ENCODE measurements at places on chromosomes 7 and 10.
A peak's percentile ranks its signal among the peaks of the same experiment; 100 is the strongest.

GRCh38 chr7:27196287-27196767, 3.6 kb downstream of the HOXA13 start:
- peak; percentile 73 for DNase-seq

DNA sequence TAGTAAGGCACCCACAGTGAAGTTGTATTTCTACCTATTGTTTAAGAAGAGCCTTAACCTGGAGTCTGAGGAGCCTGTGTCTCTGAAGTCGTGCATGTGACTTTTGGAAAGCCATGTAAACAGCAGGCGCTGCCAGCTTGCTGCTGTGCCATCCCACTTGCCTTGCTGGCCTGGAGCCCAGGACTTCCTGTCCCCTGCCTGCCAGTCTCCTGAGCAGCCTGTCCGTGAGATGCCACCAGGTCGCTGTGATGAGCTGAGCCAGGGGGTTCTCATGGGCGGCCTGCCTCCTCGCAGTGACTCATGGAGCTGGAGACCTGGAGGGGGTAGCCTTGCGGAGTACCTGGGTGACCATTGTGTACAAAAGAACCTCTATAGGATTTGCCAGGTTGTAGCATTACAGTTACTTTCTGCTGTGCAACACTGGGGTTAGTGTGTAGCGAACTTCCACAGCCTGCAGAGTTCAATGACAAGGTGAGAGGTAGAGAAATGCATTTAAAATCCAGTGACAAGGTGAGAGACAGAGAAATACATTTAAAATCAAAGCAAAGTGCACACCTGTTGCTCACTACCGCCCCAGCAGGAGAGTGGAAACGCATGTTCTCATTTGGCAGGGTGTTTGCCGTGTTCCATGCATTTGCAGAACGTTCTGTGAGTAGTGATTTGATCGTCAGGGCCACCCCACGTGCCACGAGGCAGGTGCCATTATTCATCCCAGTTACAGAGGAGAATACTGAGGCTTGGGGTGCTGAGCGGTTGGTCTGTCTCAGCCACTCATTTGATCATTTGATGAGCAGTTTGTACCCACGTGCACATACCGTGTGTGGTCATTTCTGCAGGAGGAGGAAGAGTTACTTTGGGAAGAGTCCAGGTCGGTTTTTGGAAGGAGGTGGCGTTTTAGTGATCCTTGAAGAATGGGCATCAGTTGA, 36.6 kb upstream of the BHLHA15 start:
- DNase-seq, result no peak

GRCh38 chr10:13439313-13440184, 89.3 kb downstream of the BEND7 start:
- DNase-seq, result no peak

DNA sequence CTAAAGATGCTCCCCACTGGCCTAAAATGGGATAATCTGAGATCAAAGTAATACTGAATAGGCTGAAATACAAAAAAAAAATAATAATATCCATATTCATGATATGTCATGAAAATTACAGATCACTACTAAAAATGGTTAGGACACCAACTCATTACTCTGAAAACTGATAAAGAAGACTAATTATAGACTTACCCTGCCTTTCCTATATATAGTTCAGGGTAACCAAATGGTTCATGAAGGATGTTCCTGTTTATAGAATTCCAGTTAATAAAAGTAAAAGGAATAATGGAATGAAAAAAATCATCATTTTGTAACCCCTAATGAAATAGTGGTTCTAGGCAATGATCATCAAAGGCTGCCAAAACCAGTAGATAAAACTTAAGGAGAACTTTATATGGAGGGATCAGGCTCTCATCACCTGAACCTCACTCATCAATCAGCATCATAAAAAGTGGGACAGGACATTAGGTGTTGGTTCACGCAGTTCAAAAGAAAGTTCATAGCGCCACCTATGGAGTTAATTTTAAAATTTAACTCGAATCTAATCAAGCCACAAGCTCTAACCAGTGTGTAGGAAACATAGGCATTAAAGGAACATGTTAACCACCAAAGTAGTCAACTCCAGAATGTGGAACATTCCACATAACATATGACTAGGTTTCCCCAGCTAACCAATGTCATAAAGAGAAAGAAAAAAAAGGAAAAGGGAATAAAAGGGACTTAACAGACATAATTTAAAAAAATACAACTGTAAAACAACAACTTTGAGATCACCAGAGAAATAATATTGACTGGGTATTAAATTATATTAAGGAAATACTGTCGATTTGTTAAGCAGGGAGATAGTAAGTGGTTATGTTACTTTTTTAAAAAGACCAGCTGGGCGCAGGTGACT, 35.7 kb downstream of the P4HA1 start:
- DNase-seq, result peak; percentile 35

GRCh38 chr10:62538606-62539005, 164.4 kb downstream of the ZNF365 start:
- no peak for DNase-seq
